HT-29 (cell line): ENCODE measurements at places on chromosomes 12 and 14. TPM values are rescaled to one million over a fixed set of nuclear protein-coding genes. Genes with fewer than 3 reads are reported as not detected.
A peak's percentile ranks its signal among the peaks of the same experiment; 100 is the strongest.

DNA sequence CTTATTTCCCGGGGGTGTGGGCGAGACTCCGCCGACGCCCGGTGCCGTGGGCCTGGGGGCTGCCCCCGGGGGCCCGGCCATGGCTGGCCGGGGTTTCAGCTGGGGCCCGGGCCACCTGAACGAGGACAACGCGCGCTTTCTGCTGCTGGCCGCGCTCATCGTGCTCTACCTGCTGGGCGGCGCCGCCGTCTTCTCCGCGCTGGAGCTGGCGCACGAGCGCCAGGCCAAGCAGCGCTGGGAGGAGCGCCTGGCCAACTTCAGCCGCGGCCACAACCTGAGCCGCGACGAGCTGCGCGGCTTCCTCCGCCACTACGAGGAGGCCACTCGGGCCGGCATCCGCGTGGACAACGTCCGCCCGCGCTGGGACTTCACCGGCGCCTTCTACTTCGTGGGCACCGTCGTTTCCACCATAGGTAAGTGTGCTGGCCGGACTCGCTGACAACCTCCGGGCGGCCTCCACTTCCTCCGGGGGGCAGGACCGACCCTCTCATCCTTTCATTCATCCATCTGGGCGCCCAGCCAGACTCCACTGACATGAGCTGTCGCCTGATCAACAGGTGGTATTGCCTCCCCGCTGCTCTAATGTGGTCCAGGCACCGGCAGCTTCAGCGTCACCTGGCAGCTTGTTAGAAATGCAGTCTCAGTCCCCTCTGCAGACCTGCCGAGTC is 467 bp downstream of the KCNK13 start:
- DNase-seq: no peak

DNA sequence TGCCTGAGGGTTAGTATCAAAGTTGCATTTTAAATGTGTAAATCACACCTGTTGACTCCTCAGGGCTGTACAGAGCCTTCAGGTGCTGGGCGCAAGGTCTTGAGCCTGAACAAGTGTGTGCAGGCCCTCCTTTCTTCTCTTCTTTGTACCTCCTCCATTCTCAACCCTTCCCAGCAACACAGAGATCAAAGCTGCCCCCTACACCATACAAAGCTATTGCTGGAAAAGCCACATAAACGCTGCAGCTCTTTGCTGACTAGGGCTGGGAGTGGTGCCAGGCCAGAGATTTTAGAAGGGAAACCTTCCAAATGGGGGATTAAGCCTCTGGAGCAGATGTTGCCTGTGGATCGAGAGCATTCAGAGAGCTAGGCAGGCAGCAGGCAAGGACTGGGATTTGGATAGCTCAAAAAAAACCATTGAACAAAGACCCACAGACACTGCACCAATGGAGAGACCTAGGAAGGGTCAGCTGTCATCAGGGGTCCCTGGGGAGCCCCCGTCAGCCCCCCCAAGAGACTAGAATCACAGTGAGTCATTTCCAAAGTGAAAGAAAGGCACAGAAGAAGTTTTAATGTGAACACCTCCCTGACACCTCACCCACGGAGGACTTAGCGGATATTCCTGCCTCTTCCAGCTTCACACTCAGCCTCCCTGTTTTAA is 18.2 kb upstream of the SUSD6 start:
- DNase-seq: no peak

DNA sequence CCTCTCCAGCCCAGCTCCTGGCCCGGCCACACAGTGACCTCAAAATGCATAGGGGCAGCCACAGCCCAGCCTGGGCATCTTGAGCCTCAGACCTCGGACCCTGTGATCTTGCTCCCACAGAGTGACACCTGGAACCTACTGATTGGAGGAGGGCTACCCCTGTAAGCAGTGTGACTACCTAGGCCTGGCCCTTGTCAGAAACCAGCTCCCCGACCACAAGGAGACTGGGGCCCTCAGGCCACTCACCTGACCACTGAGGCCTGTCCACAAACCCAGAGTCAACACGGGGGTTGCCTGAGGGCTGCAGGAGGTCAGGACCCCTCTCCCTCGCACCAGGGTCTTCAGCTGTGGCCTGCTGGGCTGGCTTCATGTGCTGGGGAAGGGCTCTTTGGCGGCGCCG is 9.0 kb downstream of the ANHX start:
- DNase-seq: no peak

DNA sequence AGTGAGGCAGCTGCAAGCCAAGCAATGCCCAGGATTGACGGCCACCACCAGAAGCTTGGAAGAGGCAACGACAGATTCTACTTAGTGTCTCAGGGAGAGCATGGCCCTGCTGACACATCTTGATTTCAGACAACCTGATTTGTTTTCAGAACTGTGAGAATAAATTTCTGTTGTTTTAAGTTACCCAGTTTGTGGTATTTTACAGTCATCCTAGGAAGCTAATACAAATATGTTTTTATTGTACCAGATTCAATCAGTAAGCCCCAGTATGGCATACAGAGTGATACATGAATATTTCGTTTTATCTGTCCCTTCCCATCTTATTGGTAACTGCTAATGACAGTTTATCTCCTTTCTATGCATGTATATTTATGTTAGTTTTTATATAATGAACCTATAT is 62.3 kb downstream of the SAMD4A start:
- DNase-seq: no peak

- no peak for DNase-seq
Observed at GRCh38 chr12:101642115-101643067, 47.6 kb downstream of the MYBPC1 start.

- DNase-seq: no peak
Observed at GRCh38 chr14:32826404-32827082, 112.1 kb upstream of the NPAS3 start.

DNA sequence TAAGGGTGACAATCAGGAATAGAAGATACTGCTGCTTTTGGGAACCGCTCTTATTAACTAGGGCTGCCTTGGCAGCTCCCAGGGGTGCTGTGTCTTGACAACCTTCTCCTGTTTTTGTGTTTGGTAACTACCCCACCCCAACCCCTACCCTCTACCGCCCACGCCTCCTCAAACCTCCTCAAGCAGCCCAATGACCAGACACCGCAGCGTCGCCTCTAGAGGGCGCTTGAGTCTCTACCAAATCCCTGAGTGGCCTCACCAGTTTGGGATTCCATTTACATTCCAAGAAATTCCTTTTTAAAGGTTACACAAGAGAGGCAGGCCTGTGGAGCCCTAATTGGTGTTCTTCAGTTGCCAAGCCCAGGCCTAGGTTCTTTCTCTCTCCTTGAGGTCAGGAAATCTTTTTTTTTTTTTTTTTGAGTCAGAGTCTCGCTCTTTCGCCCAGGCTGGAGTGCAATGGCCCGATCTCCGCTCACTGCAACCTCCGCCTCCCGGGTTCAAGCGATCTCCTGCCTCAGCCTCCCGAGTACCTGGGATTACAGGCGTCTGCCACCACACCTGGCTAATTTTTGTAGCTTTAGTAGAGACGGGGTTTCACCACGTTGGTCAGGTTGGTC is 72.4 kb upstream of the USP44 start:
- peak; percentile 91 for DNase-seq

GRCh38 chr12:2372735-2373134 is 319.9 kb downstream of the CACNA1C start:
- DNase-seq: no peak

- DNase-seq: no peak
Observed at GRCh38 chr14:61514927-61515326, 180.4 kb upstream of the HIF1A start.

DNA sequence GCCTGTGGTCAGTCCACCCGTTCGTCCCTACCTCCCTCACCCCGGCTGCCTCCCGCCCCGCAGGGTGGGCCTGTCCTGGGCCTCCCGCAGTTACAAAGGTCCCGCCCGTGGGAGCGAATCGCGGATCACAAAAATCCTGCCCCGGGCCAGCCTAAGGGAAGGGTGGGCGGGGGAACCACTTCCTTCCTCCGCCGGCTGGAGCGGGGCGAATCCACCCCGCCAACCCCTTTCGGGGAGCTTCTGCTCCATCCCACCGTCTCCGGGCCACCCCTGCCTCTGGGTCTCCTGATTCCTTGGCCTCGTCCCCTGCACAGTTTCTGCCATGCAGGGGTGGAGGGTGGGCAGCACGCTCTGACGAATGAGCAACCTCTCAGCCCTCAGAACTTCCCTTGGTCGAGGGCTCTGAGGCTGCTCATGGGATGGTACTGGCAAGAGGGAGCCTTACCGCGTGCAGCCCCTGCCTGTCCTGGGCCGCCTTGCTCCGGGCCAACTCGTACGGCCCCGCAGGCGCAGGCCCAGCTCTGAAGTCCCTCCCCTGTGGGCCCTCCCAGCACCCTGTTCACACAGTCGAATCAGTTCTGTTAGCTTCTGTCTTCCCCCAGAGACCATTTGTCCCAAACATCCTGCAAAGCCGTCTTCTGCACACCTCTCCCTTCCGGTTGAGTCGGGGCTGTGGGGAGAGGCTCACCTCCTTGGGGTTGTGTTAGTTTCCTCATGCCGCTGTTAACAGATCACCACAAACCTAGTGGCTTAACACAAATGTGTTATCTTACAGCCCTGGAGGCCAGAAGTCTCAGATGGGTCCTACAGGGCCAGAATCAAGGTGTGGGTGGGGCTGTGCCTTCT is 589 bp upstream of the HVCN1 start:
- DNase-seq: no peak

PDZRN4 gene
- not detected in 2 replicates for total RNA-seq
